ENCODE measurements at places on chromosomes 16 and 17.

GRCh38 chr16:66176731-66177130 is 189.8 kb upstream of the CDH5 start:
- DNase-seq = no peak

DNA sequence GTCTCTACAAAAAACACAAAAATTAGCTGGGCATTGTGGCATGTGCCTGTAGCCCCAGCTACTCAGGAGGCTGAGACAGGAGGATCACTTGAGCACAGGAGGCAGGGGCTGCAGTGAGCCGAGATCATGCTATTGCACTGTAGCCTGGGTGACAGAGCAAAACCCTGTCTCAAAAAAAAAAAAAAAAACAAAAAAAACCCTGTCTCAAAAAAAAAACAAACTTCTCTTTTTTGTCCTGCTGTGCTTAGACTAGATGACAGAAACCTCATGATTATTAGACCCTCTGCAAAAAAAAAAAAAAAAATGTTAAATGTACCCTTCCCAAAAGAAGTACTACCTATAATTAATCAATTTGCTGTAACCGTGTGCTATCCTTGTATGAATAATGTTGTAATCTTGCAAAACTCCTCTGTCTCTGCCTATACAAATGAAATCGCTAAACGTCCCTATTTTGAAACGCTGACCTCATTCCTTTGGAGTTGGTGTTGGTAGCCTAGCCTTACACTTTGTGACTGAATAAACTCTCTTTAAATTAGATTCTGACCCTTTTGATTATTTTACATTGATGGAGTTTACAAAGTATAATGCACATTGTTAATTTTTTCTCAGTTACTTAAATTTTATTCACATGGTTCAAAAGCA is 13.6 kb upstream of the DHRS7B start:
- DNase-seq = no peak

DNA sequence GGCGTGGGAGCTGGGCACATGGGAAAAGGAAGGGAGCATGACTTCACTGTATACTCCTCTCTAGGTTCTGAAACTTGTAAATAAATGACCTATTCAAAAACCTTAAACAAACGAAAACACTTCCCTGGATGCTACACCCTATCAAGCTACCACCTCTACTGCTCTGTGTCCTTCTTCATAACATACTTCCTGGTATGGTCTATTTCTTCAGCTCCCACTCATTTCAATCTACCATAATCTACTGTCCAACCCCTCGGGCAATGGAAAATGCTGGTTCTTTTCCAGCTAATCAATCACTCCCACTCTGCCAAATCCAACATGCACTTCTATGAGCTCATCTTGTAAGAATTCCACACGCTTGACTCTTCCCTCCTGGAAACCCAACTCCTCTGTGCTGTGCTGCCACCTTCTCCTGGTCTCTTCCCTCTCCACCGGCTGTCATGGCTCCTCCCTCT is 42.4 kb downstream of the AMFR start:
- no peak for DNase-seq

DNA sequence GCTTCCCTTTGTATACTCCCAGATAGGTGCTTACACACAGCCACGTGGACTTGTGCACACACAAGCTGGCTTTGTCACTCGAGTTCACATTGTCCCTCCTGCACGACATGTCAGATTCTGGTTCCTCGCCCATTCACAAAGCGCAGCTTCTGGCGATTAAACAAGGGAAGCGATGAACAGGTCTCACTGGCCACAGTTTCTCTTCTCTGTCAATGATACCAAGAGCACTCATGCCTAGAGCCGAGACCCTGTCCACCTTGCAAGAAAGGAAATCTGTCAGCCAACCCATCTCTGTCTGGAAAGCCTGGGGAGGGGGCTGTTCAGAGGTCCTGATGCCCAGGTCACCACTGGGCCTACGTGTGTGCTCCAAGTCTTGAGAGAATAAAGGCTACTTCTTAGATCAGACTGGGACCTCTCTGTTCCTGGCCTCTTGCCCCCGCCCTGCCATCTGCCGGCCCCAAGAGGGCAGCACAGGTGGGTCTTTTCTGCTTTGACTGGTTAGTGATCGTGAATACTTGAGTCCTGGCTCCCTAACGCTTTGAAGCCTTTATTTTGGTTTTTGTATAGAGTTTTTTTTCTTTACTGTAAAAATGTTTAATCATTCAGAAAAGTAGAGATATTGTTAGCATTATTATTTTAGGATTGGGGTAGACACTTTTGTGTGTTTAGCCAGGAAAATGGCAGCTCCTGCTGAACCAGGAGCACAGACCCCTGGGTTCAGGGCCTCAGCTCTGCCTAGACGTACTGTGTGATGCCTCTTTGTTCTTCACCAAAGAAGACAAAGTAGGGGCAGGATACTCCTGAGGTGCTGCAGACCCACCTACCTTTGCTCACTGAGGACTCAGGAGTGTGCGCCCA is 104.7 kb downstream of the MRM1 start:
- DNase-seq = peak; percentile 23

- no peak for DNase-seq
Measured at GRCh38 chr17:732902-733720, 715 bp downstream of the TLCD3A start.

- no peak for DNase-seq
Measured at GRCh38 chr16:19901164-19901563, 16.5 kb upstream of the GPRC5B start.

DNA sequence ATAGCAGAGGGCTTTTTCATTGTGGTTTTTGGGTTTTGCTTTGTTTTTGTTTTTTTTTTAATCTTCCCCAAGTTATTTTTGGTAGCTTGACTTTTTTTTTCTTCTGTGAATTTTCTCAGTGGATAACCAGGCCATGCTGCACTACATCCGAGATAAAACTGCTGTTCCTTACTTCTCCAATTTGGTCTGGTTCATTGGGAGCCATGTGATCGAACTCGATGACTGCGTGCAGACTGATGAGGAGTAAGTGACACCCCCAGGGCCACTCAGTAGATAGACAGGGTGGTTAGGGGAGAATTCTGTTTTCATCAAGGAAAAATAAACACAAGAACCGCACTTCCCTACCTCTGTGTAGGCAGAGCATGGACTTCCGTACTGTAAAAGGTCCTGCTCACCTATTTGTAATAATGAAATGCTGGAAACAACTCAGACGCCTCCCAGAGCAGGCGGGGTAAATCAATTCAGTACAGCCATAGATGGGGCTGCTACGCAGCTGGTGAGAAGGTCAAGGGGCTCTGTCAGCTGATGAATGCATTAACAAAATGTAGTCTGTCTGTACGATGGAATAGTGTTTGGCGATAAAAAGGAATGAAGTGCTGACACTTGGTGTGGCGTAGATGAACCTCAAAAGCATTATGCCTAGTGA is 28.6 kb downstream of the CLEC16A start:
- no peak for DNase-seq

DNA sequence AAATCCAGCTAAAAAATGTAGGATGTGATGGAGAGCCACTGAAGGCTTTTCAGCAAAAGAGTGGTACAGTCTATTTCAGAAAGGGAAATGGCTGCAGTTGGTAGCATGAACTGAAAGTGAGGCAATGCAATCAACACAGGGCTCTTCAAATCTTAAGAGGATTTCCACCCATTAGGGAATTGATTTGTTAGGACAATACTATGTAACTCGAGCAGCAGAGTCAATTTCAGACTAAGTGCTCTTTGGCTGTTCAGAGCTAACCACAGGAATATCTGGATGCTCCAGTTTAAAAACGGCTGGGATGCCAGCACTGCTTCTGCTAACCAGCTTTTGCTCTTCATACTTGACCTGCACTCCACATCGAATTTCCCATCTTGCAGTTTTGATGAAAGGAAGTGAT is 24.6 kb downstream of the CACNG1 start:
- DNase-seq = no peak

All from activated T-helper 1 cell treated with anti-CD3 and anti-CD28 coated beads, Interleukin-2, amount 50 U/mL, for 16 hours (primary cell).